ENCODE measurements at places on chromosomes 1 and 21.

GRCh38 chr1:192238421-192238820 is 78.4 kb upstream of the RGS21 start:
- no peak for DNase-seq

GRCh38 chr1:219651993-219652392 is 39.1 kb upstream of the ZC3H11B start:
- DNase-seq, result no peak

GRCh38 chr1:30758785-30759380 is 1.3 kb upstream of the LAPTM5 start:
- no peak for DNase-seq

DNA sequence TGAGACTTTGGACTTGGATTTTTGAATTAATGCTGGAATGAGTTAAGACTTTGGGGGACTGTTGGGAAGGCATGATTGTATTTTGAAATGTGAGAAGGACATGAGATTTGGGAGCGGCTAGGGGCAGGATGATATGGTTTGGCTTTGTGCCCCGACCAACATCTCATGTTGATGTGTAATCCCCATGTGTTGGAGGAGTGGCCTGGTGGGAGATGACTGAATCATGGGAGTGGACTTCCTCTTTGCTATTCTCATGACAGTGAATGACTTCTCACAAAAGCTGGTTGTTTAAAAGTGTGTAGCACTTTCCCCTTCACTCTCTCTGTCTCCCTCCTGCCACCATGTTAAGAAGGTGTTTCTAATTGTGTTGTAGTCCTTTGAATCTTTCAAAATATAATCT is 9.3 kb upstream of the PHGDH start:
- DNase-seq, result no peak

DNA sequence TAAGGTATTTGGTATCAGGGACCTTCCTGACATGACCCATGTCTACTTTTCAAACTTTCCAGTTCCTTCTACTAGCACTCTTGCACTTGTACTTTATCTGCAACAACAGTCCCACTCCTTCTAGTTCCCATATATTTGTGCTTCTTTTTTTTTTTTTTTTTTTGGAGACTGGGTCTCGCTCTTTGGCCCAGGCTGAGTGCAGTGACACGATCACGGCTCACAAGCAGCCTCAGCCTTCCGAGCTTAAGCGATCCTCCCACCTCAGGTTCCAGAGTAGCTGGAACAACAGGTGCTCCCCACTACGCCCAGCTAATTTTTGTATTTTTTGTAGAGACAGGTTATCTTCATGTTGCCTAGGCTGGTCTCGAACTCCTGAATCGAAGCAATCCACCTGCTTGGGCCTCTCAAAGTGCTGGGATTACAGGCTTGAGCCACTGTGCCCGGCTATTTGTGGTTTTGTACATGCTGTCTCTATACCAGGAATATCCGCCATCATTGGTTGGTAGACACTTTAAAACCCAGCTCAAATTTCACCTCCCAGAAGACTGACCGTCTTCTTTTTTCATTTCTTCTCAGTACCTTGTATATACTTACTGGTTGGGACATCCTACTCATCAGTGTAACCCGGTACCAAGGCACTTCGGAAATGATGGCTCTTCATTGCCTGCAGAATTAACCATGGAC is 1.1 kb downstream of the ZMYM1 start:
- no peak for DNase-seq
